ENCODE measurements at places on chromosomes 1 and 21. TPM values are rescaled to one million over a fixed set of nuclear protein-coding genes. Genes with fewer than 3 reads are reported as not detected.

OLIG2 gene
- total RNA-seq, result not detected

ADGRL2 gene
- 47.6 TPM for total RNA-seq

ARHGEF2 gene
- 90.3 TPM for total RNA-seq

HOOK1 gene
- total RNA-seq, result not detected

BRDT gene
- not detected for total RNA-seq

All from smooth muscle cell of the umbilical artery (primary cell).